ENCODE measurements at places on chromosomes 11 and 22. TPM values are rescaled to one million over a fixed set of nuclear protein-coding genes. Genes with fewer than 3 reads are reported as not detected.

The SYT7 gene
- total RNA-seq = not detected

The CARD16 gene
- 65.3 TPM for total RNA-seq

The ALKBH3 gene
- 27.2 TPM for total RNA-seq

The RASGRP2 gene
- total RNA-seq = 276 TPM

The HDAC10 gene
- total RNA-seq = 88.2 TPM

The TCP11L1 gene
- 12.5 TPM for total RNA-seq

The SORL1 gene
- total RNA-seq = 110 TPM

The SAA2 gene
- total RNA-seq = not detected

The RANGAP1 gene
- 101 TPM for total RNA-seq

The CRYAB gene
- total RNA-seq = not detected

The MRGPRE gene
- total RNA-seq = not detected

The HEPHL1 gene
- total RNA-seq = not detected

The MYO7A gene
- 0.07 TPM for total RNA-seq

The KRTAP5-11 gene
- not detected for total RNA-seq

The SLC35E4 gene
- 2.6 TPM for total RNA-seq
